Renal cortical epithelial cell (primary cell): ENCODE measurements at places on chromosomes 6 and 20.

DNA sequence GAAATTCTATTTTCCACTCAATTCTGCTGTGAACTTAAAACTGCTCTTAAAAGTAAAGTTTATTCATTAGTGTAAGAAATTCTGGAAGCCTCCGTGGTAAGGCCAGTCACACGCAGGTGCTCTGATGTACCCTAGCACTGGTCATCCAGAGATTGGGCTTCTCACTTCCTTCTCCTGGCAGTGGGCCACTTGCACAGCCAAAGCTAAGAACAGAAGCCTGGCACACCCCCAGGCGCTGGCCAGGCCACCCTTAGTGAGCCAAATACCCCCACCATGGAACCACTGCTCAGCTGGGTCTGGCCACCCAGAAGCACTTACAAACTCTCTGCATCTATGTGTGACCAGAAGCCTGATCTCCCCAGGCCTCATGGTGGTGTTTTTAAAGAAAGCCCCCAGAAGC lies 35.3 kb upstream of the ARFGEF2 start:
- DNase-seq: no peak

DNA sequence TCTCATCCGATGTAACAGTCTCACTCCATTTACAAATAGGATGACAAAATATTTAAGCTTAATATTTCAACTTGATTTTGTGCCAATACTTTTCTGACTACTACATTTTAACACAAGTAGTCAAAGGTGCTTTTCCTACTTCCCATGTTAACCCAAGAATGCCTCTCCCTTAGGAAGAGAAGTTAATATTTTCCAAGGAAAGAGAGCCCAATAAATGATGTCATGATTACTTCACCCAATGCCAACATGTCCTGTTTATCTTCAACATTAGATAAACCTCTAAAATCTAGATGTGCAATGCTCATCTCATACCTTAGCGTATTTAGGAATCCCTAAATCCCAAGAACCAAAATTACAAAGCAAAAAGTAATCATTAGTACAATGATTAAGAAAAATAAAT lies 156.7 kb upstream of the TENT5A start:
- DNase-seq: peak; percentile 68

DNA sequence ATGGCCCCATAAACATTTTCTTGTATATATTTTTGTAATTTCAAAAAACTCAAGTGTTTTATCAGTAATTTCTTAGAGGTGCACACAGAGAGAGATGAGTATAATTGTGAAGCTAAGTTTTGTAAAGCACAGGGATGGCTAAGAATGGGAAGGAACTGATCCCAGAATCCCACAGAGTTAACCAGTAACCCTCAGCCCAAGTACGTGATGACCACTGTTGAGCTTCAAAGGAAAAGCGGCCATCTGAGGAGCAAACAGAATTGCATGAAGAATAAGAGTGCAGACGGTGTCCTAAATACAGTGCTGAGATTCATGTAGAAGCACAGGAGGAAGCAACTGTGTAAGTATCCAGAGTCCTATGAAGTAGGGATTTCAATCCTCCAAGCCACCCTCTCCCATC lies 28.1 kb upstream of the HLA-C start:
- DNase-seq: peak; percentile 71

GRCh38 chr20:13297147-13297899 lies 76.2 kb downstream of the ISM1 start:
- DNase-seq: peak; percentile 18

GRCh38 chr6:44367681-44368080 lies 19.8 kb upstream of the CDC5L start:
- DNase-seq: no peak

- no peak for DNase-seq
Observed at GRCh38 chr6:93343476-93343875, 75.9 kb downstream of the EPHA7 start.

- peak; percentile 95 for DNase-seq
Observed at GRCh38 chr6:26270903-26271667, 93.9 kb upstream of the BTN3A2 start.

DNA sequence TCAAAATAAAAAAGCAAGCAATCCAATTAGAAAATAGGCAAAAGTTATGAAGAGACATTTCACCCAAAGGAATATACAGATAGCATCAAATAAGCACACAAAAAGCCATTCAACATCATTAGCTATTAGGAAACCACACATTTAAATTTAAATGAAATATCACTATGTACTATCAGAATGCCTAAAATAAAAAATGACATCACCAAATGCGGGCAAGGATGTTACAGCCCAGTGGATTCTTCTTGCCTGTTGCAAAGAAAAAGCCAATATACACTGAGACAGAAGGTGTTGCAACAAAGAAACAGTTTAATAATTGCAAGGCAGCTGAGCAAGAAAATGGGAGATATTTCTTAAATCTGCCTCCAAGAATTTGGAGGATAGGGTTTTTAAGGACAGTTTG lies 31.0 kb upstream of the MBOAT1 start:
- DNase-seq: no peak
